ENCODE measurements at places on chromosomes 2 and 18. TPM values are rescaled to one million over a fixed set of nuclear protein-coding genes. Genes with fewer than 3 reads are reported as not detected.

GRCh38 chr18:31401156-31402025, 24.8 kb downstream of the DSG4 start:
- DNase-seq, result no peak

GRCh38 chr2:16614314-16614860, 51.2 kb downstream of the CYRIA start:
- no peak for DNase-seq

DNA sequence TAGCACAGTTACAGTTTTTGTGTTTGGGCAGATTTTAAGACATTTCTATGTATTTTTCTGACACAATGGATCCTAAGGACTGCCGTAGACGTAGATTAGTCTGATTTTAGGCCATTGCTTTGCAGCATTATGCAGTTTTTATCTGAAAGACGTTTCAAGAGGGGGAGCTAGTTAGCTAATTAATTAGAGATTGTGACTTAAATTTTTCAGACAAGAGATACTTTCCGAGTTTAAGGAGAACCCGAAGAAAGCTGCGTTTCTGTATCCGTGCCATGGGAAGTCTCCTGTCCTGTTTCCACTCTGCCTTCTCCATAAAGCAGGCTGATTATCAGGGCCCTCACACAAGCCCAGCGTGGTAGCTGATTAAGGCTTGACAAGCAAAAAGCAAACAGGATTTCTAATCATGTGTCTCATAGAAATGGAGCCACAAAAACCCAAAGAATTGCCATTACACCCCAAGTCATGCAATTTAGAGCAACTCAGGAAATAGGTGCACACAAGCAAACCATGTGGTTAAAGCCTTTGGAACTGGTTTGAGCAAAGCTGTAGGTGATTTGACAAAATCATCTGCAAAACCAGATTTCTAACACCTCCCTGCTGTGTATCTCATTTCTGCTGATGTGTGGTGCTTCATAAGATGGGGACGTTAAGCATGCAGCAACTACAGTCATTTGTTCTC, 808.1 kb downstream of the RNF144A start:
- DNase-seq, result no peak

The MOB4 gene
- total RNA-seq, result 23.8 TPM

The TCF4 gene
- 1.3 TPM for total RNA-seq

- no peak for DNase-seq
Measured at GRCh38 chr2:241599615-241600014, 37.3 kb downstream of the THAP4 start.

Measured in activated T-cell treated with anti-CD3 and anti-CD28 coated beads, Interleukin-2, amount 50 U/mL, for 4 hours (primary cell).